ENCODE measurements at places on chromosomes 6 and 20. TPM values are rescaled to one million over a fixed set of nuclear protein-coding genes. Genes with fewer than 3 reads are reported as not detected.

The RIPPLY2 gene
- under 0.01 TPM for total RNA-seq

The PHF3 gene
- 50.7 TPM for total RNA-seq

The TMEM244 gene
- total RNA-seq = not detected

The CLPSL1 gene
- not detected for total RNA-seq

The MROH8 gene
- total RNA-seq = 1.1 TPM

The CLVS2 gene
- not detected for total RNA-seq

The NMBR gene
- total RNA-seq = not detected

The HTR1E gene
- total RNA-seq = not detected

The GPSM3 gene
- total RNA-seq = 1.4 TPM

The ZKSCAN4 gene
- 5.3 TPM for total RNA-seq

The PRDM1 gene
- total RNA-seq = 2.2 TPM

The NKX2-2 gene
- not detected for total RNA-seq

The CASS4 gene
- 0.12 TPM for total RNA-seq

The CST2 gene
- not detected for total RNA-seq

The MATN4 gene
- 0.23 TPM for total RNA-seq

The MLN gene
- total RNA-seq = not detected

The FOXS1 gene
- 0.35 TPM for total RNA-seq

The VSTM2L gene
- total RNA-seq = 2.9 TPM

The SLC22A3 gene
- total RNA-seq = 13.5 TPM

The C6orf163 gene
- total RNA-seq = 0.83 TPM

The TBP gene
- 11.0 TPM for total RNA-seq

The MMP24 gene
- total RNA-seq = 0.23 TPM

The DSN1 gene
- total RNA-seq = 5.9 TPM

The GLP1R gene
- total RNA-seq = not detected

The RIPOR2 gene
- total RNA-seq = 0.23 TPM

The EGFL8 gene
- 0.75 TPM for total RNA-seq

The TPD52L1 gene
- total RNA-seq = 5.6 TPM

The CALHM4 gene
- total RNA-seq = not detected

The VIP gene
- total RNA-seq = not detected

The ADGRB3 gene
- total RNA-seq = not detected

The HMGN3 gene
- total RNA-seq = 54.4 TPM

The PLN gene
- 6.5 TPM for total RNA-seq

The PRPF6 gene
- total RNA-seq = 61.0 TPM

The THBS2 gene
- total RNA-seq = 3,001 TPM

The HLA-DRA gene
- not detected for total RNA-seq

The PTCHD4 gene
- 9.8 TPM for total RNA-seq

The SEL1L2 gene
- total RNA-seq = 0.23 TPM

The ULBP1 gene
- not detected for total RNA-seq

The RRAGD gene
- total RNA-seq = 4.9 TPM

The OR2H1 gene
- not detected for total RNA-seq
